Articular chondrocyte of knee joint (primary cell): ENCODE measurements at places on chromosomes 6 and 20. TPM values are rescaled to one million over a fixed set of nuclear protein-coding genes. Genes with fewer than 3 reads are reported as not detected.

NINL gene
- 8.6 and 11.5 TPM in 2 replicates for total RNA-seq

CDC25B gene
- total RNA-seq: 48.6 and 52.5 TPM in 2 replicates

OTOR gene
- not detected in 2 replicates for total RNA-seq

RAB44 gene
- total RNA-seq: under 0.01 and 0.13 TPM in 2 replicates

TNFRSF21 gene
- 0.26 and 0.65 TPM in 2 replicates for total RNA-seq

CLVS2 gene
- 0.11 and 0.13 TPM in 2 replicates for total RNA-seq

TRIM40 gene
- total RNA-seq: not detected in 2 replicates

C20orf96 gene
- 0.65 and 1.2 TPM in 2 replicates for total RNA-seq

SAMD3 gene
- total RNA-seq: 0.39 and 1.9 TPM in 2 replicates

SPATS1 gene
- total RNA-seq: 0.13 TPM in 1 of 2 replicates, not detected in the other

RCAN2 gene
- total RNA-seq: 2.1 and 3.8 TPM in 2 replicates

AHI1 gene
- total RNA-seq: 47.8 and 49.0 TPM in 2 replicates

DLK2 gene
- total RNA-seq: 0.11 TPM in 1 of 2 replicates, not detected in the other

TMEM217 gene
- 2.6 and 3.3 TPM in 2 replicates for total RNA-seq

BHLHE23 gene
- not detected in 2 replicates for total RNA-seq

NMBR gene
- total RNA-seq: not detected in 2 replicates

CFB gene
- 26.9 and 34.6 TPM in 2 replicates for total RNA-seq

SNAI1 gene
- 2.7 and 4.6 TPM in 2 replicates for total RNA-seq

ADTRP gene
- total RNA-seq: 1.9 and 2.5 TPM in 2 replicates

BPIFA1 gene
- total RNA-seq: not detected in 2 replicates

BFSP1 gene
- total RNA-seq: 1.3 and 2.8 TPM in 2 replicates

PACSIN1 gene
- not detected in 2 replicates for total RNA-seq

TMC2 gene
- not detected in 2 replicates for total RNA-seq

FUT9 gene
- total RNA-seq: not detected in 2 replicates

LGSN gene
- not detected in 2 replicates for total RNA-seq

PRR18 gene
- total RNA-seq: 0.13 TPM in 1 of 2 replicates, not detected in the other

CST7 gene
- total RNA-seq: not detected in 2 replicates

REM1 gene
- total RNA-seq: 0.76 and 0.78 TPM in 2 replicates

ZC3H12D gene
- total RNA-seq: 0.65 and 1.3 TPM in 2 replicates

PRRT1 gene
- 0.39 and 0.54 TPM in 2 replicates for total RNA-seq

ATP6V1G2 gene
- 3.4 and 3.5 TPM in 2 replicates for total RNA-seq
